Suppressor macrophage treated with lipopolysaccharide for 4 hours (primary cell): ENCODE measurements at places on chromosomes 4 and X.

- DNase-seq = no peak
Measured at GRCh38 chrX:1002611-1003010, 209.8 kb downstream of the CRLF2 start.

GRCh38 chr4:101761405-101761804 is 29.1 kb upstream of the BANK1 start:
- no peak for DNase-seq

- DNase-seq = no peak
Measured at GRCh38 chr4:151485541-151486131, 76.7 kb downstream of the FHIP1A start.

- DNase-seq = no peak
Measured at GRCh38 chr4:22348410-22348809, 167.5 kb downstream of the ADGRA3 start.

DNA sequence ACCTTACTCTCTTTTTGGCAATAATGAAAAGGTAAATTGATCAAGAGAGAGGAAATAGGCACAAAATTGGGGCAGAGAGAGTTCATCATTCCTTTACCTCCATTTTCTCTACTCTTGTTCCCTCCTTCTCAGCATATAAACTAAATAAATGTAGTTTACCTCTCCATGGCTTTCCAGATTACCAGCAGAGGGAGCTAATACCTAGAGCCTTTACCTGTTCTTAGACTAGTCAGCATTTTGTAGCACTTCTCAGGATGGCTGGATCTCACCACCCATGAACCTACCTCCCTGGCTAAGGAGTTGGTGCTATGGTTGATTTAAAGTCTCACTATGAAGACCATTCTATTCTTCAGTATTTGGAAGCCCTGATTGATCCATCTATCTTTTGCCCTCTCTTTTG is 15.7 kb downstream of the OFD1 start:
- no peak for DNase-seq

DNA sequence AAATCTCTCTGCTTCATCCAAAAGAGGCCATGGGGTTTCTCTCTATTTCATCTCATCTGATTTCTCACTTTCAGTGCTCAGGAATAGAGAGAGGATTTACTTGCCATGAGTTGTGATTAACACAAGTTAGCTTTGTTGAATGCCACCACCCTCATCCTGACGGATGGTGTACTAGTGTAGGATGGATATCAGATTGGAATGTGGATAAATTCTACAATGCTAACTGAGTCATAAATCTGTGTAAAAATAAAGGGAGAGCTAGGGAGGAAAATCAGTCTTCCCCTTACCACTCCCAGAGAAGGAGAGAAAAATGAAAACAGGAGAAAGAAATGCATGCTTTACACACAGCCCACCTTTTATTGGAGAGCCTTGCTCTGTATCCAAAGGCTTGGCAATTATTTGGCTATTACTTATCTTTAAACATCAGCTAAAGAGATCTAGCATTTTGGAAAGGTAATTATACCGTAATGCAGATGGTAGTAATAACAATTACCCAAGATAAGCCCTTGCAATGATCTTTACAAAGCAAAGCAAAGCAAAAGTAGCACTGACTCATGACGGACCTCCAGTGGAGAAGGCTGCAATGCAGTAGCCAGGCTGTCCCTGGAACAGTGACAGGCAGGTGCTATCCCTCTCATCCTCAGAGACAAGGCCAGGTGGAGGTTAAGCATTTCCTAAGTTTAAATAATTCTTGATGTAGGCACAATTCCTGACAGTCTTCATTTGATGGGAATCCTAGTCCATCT is 306.3 kb upstream of the PPARGC1A start:
- DNase-seq = no peak

GRCh38 chr4:143344041-143344440 is 7.4 kb downstream of the GAB1 start:
- no peak for DNase-seq

DNA sequence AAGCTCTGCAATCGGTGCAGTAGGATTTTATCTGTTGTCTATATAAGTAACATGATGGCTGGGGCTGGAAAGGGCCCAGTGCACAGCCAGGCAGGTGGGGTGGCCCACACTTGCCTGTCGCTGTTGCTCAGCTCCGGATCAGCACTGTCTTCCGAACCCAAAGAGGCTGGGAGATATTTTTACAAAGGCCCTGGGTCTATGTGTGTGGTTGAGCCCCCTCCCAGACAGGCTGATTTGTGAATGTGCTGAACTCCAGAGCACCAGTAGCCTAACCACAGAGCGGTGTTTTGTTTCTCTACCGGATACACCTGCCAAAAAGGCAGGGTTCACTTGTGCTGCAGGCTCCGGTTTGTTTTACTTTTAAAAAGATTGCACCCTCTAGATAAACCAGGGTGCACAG is 33.5 kb upstream of the CHRNA9 start:
- no peak for DNase-seq

GRCh38 chr4:74656596-74656995 is 137.7 kb downstream of the BTC start:
- DNase-seq = no peak

DNA sequence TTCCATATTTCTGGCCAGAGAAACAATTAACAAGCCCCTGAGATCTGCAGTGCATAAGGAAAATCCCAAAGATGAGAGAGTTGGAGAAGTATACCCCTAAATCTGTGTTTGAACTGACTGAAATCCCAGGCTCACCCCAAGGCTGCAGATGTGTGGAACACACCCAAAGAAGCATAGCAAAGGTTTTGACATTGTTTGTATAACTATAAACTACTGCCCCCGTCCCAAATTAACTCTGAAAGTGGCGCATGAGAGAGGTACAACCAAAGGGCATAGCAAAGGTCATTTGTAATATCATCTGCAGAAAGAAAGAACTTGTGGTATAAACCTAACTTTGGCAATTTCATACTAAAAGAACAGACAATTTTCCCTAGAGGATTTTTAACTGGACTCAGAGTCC is 157.9 kb downstream of the DCAF12L1 start:
- DNase-seq = no peak

DNA sequence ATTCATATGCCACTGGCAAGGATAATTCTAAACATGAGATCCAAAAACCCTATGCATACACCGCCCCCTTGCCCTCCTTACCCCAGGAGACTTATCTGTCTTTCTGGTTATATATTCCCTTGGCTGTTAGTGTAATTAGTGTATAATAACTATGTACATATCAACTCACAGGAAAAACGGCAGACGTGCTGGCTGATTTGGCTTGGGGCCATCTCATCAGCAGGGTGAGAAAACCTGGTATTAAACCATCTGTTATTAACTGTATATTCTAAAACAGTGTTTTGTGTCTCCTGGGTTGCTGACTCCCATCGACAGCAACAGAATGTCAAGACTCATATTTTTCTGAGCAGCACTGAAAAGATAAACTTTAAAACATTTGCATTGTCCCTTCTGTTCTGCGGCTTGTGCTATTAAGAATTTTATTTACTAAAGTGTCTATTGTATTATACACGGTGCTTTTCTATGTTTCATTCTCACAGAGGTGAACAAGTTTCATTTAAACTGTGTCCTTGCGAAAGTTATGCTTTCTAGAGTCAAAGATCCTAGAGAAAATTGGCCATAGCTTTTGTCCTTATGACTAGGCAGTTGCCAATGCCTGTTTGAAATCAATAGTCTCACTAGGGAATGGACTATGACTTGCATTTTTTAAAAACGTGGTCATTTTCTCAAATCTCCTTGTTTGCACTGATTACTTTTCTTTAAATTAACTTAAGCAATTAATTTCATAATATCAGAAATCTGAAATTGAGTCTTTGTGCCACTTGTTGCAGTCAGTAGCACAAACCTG is 211.5 kb upstream of the MID1 start:
- no peak for DNase-seq

DNA sequence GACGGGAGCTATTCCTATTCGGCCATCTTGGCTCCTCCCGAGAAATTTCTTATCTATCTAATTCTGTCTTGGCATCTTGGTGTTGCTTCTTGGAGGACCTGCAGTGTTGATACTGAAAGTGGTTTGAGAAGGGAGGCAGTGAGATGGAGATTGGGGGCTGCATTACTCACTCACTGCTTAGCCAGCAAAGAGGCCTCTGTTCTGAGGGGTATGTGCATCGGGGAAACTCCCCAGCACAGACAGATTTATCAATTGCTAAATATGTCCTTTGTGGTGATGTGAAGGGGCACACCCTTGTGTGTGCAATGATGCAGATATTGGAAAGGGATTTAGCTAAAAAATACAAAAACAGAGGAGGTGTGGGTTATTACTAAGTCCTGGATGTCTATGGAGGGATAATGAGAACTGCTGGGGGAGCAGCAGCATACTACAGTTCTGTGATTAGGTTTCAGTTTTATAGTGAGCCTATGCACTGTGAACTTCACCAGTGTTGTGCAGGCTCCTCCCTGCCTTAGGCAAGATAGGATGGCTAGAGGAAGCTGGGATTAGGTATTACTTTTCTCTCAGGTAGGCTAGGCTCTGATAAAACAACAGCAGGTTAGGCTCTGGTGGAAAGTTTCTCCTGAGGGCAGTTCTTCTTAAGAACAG is 279.0 kb downstream of the HS3ST1 start:
- no peak for DNase-seq

DNA sequence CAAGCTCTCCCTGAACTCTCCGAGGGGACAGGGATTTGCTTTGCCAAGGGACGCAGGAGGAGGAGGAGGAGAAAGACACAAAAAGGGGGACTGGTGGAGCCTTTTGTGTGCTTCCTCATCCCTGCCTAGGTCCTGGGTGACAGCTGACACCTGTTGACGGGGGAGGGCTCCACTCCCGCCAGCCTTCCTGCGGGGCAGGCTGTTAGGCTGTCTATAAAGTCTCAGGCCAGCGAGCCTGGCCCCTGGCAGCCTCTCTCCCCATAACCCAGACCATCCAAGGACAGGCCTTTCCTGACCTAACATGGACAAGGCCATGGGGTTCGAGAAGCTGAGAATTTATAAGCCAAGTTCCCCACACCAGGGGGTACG is 832 bp upstream of the EVC2 start:
- no peak for DNase-seq

DNA sequence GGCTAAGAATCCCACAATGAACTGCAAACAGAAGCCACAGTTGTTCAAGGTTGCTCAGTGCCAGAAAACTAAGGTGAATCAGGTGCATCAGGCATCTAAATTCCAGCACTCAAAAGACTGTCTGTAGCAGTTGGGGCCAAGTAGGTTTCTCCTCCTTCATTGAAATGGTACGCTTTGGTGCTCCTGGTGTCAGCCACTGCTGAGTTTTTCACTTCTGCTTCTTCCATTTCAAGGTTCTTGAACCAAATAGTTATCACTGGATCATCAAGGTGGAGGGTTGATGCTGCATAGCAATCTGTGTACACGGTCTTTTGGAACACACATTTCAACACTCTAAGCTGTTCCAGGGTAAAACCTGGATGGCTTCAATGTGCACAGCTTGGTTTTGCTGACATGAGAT is 74.4 kb downstream of the TMA16 start:
- no peak for DNase-seq

- DNase-seq = peak; percentile 7
Measured at GRCh38 chr4:107034091-107034995, 1.8 kb downstream of the DKK2 start.

- DNase-seq = no peak
Measured at GRCh38 chrX:41002026-41002425, 83.2 kb upstream of the USP9X start.

GRCh38 chr4:124025428-124025827 is 628.8 kb downstream of the SPRY1 start:
- DNase-seq = no peak

DNA sequence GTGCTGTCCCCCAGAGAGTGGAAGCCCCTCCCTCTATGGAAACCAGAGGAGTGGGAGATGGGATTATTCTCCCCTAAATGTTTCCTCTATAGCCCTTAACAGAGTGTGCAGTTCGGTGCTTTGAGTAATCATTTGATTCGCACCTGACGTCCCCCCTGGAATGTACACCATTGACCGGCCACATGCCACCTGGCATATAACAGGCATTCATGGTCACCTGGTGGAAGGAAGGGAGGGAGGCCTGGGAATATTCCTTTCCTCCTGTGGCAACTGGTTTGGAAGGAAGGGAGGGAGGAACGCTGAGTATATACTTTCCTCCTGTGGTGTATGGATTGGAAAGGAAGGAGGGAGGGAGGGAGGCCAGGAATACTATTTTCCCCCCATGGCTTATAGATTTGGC is 77.2 kb downstream of the CRMP1 start:
- no peak for DNase-seq

DNA sequence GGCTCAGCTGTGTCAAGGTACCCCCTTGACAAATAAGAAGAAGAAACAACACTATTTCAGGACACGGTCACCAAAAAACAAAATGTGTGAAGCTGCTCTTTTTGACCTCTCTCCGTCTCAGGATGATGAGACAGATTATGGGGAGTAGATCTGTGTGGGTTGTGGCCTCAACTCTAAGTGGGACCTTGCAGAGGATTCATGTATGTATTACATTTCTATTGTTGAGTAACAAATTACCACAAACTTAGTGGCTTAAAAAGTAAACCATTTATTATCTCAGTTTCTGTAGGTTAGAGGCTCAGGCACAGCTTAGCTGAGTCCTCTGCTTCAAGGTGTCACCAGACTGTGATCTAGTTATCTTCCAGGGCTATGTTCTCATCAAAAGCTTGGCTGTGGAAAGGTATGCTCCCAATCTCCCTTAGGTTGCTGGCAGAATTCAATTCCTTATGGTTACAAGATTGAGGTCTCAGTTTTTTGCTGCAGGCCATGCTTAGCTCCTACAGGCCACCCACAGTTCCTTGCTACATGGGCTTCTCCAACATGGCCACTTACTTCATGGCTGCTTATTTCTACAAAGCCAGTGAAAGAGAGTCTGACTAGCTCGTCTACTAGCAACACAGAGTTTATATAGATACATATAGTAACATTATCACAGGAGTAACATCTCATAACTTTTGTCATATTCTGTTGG is 28.1 kb downstream of the DGKK start:
- DNase-seq = no peak

DNA sequence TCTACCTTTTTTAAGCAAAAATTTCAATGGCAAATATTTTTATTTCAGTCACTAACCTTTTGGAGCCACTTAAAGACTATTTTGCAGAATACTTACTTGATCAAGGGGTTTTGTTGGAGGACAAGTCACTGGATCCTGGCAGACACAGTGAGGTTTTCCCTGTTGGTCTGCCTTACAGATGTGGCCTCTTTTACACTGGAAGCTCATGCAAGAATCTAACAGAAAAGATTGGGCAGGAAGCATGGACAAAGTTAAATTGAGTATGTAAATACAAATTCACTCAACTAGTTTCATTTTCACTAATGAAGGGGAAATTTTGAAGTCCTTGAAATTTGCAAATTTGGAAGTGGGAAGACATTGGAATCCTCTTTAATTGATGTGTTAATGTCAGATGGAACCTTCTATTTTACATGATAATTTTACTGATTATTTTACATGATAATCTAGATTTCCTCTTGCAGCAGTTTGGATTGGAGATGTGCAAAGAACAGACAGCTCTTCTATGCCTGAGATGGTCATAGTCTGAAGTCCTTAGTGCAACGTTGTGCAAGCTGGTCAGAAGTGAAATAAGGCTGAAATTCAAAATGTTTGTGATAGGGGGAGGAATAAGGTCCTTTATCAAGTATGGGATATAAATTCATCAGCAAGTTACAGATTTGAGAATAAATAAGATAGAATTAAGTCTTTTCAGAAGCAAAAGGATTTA is 38.4 kb downstream of the SPARCL1 start:
- no peak for DNase-seq
